Stimulated activated CD8-positive, alpha-beta memory T cell treated with anti-CD3 and anti-CD28 coated beads, Interleukin-2, amount 100 ng/mL, for 1 hour (primary cell): ENCODE measurements at places on chromosomes 7 and 10.

GRCh38 chr7:47197486-47197885, 384.4 kb downstream of the TNS3 start:
- DNase-seq = no peak

DNA sequence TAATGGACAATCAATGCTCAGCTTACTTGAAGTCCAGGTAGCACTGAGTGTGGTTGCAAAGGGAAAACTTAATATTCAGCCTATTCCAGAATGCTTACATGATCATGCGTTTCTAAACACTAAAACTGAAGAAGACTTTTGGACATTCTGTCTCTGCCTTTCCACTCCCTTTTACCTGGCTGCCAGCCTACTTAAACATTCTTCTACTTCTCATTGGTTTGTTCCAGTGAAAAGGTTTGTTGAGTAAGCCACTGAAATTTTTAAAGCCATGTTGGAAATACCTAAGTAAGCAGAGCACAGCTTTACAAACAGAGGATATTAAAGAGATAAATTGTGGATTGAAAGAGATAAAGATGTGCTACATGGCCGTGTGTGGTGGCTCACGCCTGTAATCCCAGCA, 1280.8 kb upstream of the AUTS2 start:
- no peak for DNase-seq

DNA sequence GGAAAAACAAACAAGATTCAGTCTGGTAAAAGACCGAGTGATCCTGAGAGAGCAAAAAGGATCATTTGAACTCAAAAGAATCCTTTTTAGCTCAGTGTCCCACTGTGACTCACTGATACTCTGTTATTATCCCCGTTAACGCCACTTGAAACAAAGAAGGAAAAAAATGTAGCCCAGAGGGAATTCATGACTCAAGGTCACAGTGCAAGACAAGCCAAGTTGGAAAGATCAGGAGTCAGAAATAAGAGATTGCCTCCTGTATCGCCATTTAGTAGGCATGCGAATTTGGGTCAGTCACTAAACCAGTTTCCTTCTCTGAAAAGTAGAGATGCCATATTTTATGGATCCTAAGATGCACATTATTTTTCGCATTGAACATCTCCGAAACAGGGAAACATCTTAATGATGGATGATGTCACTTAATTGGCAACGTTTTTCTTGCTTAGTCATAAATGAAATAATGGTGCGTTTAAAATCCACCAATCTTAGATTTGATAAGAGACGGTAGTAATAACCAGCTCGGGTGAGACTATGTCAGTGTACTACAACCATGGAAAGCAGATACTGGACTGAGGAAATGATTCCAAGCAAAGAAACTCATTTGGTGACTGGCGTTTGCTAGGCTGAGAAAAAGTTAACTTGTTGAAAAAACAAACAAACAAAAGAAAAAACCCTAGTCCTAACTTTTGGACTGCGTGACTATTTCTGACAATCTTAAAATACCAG, 502.0 kb upstream of the CELF2 start:
- no peak for DNase-seq

DNA sequence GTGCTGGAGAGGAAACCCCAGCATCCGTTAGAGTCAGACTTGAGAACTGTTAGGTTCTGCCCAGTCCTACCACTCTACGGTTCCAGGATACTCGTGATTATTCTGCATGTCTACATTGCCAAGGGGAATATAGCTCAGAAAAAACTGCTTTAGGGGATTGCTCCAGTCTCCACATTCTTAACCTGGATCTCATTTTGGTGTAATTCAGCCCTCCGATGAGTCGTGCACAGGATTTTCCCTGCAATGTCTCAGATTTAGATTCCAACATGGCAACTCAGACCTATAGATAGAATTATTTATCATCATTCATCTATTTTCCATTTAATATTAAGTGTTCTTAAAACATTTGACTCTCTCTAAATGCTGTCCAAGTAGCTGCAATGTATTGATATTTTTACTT, 121.1 kb upstream of the ZEB1 start:
- no peak for DNase-seq

GRCh38 chr7:105178928-105179541, 165.0 kb downstream of the KMT2E start:
- no peak for DNase-seq

DNA sequence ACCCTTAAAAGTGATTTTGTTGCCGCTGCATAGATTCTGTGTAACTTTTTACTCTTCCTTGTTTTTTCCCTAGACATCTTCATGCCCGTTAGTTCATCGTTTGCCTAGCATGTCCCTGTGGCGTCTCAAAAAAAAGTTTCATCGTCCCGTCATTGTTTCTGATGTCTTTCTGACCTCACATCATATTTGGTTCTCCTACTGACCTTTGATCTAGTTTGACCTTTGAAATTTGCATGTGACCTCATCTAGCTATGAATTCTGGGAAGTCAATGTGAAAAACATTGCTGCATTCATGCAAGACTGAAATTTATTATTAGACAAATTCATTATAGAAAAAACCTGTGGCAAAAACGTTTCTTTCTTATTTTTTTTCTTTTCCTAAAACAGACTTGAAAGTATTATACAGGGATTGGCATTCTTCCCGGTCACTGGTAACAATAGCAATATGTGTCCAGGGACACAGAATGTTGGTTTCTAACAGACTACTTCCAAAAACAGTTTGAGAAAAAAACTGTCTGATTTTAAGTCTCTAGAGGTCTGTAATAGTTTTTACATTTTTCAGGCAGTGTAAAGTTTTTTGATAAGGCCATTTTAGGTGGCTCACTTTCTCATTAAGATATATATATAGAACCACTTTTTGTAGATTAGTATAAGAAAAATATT, 280.9 kb downstream of the USP6NL start:
- DNase-seq = no peak

- no peak for DNase-seq
Observed at GRCh38 chr7:132141109-132141508, 435.2 kb downstream of the PLXNA4 start.

- no peak for DNase-seq
Observed at GRCh38 chr7:64882341-64883112, 20.5 kb upstream of the ZNF273 start.

- DNase-seq = no peak
Observed at GRCh38 chr7:30977896-30978564, 14.3 kb downstream of the GHRHR start.

- no peak for DNase-seq
Observed at GRCh38 chr10:48383393-48383792, 76.9 kb downstream of the MAPK8 start.

- DNase-seq = no peak
Observed at GRCh38 chr10:123831259-123831658, 60.3 kb downstream of the CPXM2 start.

DNA sequence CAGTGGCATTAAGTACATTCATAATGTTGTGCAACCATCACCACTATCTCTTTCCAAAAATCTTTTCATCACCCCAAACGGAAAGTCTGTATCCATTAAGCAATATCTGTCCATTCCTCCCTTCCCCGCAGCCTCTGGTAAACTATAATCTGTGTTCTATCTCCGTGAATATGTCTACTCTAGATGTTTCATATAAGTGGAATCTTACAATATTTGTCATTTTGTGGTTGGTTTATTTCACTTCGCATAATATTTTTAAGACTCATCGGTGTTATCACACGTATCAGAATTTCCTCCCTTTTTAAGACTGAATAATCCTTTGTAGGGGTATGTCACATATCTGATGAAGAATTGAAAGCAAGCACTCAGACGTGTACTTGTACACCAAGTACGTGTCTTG, 86.0 kb upstream of the FGFR2 start:
- no peak for DNase-seq

GRCh38 chr10:93598157-93598556, 2.9 kb downstream of the RBP4 start:
- DNase-seq = no peak

DNA sequence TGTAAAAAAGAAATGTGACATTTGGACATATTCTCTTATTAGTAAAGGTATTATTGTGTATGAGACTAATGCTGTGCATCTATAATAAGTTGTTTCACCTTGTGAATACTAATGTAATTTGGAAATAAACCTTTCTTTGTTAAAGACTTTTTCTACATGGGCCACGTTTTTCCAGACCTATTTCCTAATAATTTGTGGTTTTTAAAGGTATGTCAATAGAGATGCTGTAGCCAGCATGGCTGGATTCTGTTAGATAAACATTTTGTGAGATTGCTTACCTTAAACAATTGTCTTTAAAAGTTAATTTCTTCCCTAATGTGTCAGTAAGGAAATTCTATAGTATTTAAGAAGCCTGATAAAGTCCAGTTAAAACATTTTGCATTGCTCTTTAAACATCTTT, 56.0 kb downstream of the KAT6B start:
- DNase-seq = no peak

DNA sequence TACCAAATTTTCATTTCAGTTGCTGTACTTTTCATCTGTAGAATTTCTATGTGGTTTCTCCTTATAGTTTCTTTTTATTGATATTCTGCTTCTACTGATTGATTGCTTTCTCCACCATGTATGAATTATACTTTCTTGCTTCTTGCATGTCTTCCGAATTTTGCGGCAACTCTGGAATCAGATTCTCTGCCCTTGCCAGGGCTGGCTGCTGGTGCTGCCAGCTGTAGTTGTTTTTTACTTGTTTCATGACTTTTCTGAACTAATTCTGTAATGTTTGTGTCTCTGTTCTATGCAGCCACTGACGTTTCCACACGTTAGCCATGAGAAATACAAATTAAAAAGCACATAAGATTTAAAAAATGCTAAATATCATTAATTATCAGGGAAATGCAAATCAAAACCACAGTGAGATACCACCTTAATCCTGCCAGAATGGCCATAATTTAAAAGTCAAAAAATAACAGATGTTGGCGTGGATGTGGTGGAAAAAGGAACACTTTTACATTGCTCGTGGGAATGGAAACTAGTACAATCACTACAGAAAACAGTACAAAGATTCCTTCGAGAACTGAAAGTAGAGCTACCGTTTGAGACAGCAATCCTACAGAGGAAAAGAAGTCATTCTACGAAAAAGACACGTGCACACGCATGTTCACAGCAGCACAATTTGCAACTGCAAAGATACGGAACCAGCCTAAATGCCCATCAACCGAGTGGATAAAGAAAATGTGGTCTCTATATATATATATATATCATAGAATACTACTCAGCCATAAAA, 51.5 kb downstream of the MAD1L1 start:
- DNase-seq = no peak

GRCh38 chr7:44905002-44905635, 19.8 kb upstream of the PURB start:
- DNase-seq = no peak

- DNase-seq = no peak
Observed at GRCh38 chr7:146591976-146592375, 475.4 kb downstream of the CNTNAP2 start.

DNA sequence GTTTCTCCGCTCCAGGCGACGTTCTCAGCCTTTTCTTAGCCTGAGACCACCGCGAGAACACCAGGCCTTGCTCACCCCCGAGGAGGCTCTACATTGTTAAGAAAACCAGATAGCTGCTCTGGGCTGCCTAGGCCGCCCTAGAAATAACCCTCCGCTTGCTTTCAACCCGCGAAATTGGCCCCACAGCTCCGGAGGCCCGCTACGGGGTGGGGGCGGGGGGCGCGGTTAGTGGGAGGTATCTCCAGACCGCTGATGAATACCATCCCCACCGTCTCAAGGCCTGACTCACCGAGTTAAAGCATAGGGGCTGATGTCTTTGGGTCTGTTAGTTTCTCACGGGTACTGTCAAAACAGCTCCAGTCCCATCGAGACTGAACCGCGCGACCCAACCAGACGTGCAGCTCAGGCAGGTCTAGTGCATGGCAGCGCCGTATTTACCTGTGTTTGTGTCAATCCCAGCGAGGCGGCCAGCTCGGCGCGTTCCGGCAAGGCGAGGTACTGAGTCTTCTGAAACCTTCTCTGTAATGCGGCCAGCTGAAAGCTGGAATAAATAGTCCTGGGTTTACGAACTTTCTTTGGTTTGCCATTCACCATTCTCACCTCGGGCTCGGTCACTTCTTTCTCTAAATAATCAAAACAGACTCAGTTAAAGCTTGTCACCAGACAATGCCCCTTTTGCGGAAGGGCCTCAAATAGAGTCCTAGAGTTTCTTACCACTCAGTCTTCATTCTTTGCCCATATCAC, 2.7 kb downstream of the DLX5 start:
- DNase-seq = no peak

DNA sequence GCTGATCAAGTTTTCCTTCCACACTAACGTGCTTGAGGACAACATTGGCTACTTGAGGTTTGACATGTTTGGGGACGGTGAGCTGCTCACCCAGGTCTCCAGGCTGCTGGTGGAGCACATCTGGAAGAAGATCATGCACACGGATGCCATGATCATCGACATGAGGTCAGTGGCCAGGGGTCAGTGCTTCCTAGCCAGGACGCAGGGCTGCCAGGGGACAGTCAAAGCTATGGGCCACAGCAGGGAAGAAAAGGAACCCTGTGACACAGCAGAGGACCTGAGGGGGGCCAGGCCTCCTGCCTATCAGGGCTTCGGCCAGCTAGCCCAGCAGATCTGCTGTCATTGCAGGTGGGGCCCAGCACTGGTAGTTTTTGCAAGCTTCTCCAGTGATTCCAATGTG, 5.2 kb downstream of the RBP3 start:
- DNase-seq = no peak

DNA sequence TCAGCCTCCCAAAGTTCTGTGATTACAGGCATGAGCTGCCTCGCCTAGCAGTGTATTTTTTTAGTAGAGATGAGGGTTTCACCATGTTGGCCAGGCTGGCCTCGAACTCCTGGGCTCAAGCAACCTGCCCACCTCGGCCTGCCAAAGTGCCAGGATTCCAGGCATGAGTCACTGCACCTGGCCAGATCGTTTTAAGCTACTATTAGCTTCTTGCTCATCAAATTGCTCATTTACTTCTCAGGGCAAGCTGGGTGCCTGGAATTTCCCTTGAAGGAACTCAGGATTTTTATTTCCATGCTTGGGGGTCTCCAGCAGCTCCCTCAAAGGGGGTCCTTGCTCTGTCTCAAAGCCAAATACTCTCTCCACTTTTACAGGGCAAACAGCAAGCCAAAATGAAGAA, 798.0 kb upstream of the AUTS2 start:
- DNase-seq = no peak

GRCh38 chr7:521221-522070, 1.8 kb upstream of the PDGFA start:
- no peak for DNase-seq

- no peak for DNase-seq
Observed at GRCh38 chr10:79239275-79239779, 107.9 kb upstream of the PPIF start.

DNA sequence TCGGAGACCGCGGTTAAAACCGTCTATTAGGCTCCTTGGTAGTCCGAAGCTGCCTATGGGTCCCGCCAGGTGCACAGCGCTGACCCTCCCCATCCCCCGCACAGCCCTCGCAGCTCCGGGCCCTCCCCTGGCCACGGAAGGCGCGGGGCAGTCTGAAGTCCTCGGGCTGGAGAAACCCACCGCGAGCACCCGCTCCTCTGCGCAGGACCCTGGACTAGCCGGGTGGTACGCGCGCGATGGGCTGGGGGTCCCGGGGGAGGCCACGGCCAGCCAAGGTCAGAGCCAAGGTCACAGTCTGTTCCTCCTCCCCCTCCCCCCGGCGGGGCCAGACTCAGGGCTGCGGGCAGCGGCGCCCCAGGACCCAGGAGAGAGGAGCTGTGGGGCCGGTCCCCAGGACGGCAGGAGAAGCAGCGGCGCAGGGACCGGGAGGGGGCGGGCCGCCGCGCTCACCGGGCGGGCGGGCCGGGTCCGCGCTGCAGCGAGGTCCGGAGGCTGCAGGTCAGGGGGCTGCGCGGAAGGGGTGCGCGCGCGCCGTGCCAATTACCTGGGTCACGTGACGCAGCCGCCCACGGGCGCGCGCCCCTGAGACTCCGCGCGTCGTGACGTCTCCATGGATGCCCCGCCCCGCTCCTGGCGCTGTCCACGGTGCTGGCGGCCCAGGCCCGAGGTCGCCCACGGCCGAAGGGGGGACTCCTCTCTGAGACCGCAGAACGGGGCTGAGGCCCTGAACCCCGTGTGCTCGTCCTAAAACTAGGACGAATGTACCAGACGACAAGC, at the start of gene OGDHL:
Gene OGDHL, minus strand, starts transcription at position 535 of the 777 bp plus-strand sequence. CDS start 3,731 bp downstream, outside the sequence.
- no peak for DNase-seq
